Peyer's patch (tissue), 4 donors: ENCODE measurements at places on chromosomes 1 and 21.
A peak's percentile ranks its signal among the peaks of the same experiment; 100 is the strongest.

- no peak for DNase-seq
Measured at GRCh38 chr1:95236784-95237575, 3.0 kb downstream of the RWDD3 start.

GRCh38 chr1:94142583-94142982 is 21.6 kb upstream of the ABCA4 start:
- no peak for DNase-seq

DNA sequence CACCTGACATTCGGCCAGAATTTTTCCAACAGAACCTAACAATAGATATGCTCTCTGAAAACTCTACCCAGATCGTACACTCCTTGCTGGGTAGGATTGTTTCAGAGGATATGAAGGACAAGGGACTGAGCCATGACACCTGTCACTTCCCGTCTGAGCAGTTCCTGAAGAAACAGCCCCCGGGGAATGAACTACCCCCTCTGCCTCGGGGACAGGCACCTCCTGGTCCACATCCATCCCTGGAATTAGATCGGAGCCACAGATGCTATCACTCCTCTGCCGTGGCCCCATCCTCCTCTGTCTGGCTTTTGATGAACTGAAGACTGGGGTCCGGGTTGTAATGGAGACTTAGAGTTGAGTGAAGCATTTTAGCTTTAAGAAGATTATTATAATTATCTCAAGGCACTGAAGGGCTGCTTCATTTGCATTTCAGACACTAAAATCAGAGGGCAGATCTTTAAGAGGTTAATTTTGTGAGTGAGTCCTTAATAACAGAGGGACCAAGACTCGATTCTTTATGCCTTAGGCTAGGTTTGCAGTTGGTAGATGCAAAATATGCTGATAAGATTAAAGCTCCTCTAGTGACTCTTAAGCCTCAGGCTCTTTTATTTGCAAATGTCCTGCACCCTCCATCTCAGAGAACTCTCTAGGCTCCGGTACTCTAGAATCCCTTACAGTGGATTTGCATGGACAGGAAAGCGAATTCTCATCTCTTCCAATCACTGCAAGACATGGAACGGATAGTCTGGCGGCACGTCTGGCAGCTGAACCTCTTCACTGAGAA is 333.8 kb downstream of the KIF26B start:
- DNase-seq = no peak

- peak; percentile 52 for DNase-seq
Measured at GRCh38 chr21:44872323-44872648, 1.2 kb downstream of the PTTG1IP start.

DNA sequence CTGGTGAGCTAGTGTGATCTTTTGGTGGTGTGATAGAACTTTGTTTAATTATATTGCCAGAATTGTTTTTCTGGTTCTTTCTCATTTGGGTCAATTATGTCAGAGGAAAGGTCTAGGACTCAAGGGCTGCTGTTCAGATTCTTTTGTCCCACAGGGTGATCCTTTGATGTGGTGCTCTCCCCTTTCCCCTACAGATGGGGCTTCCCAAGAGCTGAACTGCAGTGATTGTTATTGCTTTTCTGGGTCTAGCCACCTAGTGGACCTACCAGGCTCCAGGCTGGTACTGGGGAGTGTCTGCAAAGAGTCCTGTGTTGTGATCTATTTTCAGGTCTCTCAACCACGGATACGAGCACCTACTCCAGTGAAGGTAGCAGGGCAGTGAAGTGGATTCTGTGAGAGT is 25.9 kb upstream of the CD84 start:
- DNase-seq = no peak

DNA sequence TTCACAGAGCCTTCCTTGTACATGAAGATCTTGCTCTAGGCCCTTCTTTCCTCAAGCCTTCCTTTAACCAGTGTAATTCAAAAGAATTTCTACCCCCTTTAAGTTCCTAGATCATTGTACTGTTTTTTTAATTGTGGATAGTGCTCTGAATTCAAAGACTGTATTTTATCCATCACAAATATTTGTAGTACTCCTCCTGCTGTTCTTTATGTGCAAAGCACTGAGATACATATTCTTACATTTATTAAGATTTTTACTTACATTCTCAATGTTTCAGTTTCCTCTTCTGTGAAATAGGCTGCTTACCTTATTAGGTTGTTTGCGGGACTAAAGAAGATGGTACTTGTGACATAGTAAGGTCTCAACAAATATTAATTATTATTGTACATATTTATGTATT is 168.8 kb upstream of the PDE4B start:
- no peak for DNase-seq

GRCh38 chr1:191818198-191818597 is 340.1 kb upstream of the RGS18 start:
- DNase-seq = no peak

DNA sequence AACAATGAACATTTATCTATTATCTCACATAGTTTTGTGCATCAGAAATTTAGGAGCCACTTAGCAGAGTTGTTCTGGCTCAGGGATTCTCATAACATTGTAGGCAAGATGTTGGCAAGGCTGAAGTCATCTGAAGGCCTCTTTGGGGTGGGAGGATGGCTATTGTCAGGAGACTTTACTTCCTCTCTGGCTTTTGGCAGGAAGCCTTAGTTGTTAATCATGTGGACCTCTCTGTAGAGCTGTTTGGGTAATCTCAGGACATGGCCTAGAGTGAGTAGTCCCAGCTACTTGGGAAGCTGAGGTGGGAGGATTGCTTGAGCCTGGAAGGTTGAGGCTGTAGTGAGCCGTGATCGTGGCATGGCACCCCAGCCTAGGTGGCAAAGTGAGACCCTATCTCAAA is 40.2 kb downstream of the RASAL2 start:
- DNase-seq = no peak

GRCh38 chr1:221574529-221574928 is 167.4 kb downstream of the DUSP10 start:
- no peak for DNase-seq

DNA sequence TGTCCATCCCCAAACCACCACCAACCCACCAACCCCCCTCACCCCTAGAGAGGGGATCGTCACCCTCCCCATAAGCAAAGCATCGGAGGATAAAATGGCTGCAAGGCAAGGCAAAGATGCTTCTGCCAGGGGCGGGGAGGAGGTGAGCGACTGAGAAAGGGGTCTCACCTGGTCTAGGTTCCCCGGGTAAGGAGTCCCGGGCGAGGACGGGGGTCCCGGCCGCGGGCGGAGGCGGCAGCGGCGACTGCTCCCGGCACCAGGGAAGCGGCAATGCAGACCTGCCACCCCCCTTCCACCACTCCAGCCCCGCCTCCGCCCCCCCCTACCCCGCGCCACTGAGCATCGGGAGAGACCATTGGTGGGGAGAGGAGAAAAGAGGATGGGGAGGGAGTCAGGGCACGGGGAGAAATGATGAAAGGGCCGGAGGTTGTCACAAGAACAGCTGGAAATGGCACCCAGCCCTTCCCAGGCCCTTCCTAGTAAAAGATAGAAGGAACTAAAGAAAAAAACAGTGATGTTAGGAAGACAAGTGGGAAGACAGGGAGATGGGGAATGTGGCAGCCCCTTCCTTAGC is at the start of gene SV2A:
Gene SV2A, minus strand, starts transcription at position 274 of the 574 bp plus-strand sequence. CDS start 4,004 bp downstream, outside the sequence.
- DNase-seq = peak; percentile 25

GRCh38 chr1:17214876-17215544 is 10.1 kb downstream of the PADI1 start:
- DNase-seq = no peak

- no peak for DNase-seq
Measured at GRCh38 chr1:114128293-114128692, 25.4 kb downstream of the SYT6 start.

GRCh38 chr1:39788758-39789570 is at the start of gene BMP8B:
Gene BMP8B, minus strand, starts transcription at chr1:39788865. Its CDS starts 380 bp downstream, at chr1:39788485.
- DNase-seq = peak; percentile 63

DNA sequence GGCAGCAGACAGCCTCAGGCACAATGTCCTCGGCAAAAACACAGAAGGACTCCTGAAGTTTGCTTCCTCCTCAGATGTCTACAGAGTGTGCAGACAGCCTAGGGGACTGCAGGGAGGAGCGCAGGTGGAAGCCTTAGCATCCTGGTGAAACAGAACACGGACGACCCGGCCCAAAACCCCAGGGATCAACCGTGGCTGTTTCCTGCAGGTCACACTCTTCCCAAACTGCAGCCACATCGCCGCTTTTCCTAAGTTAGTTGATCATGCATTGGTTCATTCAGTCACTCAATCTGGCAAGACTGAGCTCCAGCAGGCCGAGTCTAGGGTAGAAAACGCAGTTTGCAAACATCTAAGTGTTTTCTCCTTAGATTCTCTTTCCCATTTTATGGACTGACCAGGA is 33.4 kb downstream of the FHAD1 start:
- DNase-seq = no peak

- no peak for DNase-seq
Measured at GRCh38 chr1:5975133-5975880, 16.9 kb downstream of the NPHP4 start.

- no peak for DNase-seq
Measured at GRCh38 chr1:213761845-213762407, 225.8 kb upstream of the PROX1 start.

DNA sequence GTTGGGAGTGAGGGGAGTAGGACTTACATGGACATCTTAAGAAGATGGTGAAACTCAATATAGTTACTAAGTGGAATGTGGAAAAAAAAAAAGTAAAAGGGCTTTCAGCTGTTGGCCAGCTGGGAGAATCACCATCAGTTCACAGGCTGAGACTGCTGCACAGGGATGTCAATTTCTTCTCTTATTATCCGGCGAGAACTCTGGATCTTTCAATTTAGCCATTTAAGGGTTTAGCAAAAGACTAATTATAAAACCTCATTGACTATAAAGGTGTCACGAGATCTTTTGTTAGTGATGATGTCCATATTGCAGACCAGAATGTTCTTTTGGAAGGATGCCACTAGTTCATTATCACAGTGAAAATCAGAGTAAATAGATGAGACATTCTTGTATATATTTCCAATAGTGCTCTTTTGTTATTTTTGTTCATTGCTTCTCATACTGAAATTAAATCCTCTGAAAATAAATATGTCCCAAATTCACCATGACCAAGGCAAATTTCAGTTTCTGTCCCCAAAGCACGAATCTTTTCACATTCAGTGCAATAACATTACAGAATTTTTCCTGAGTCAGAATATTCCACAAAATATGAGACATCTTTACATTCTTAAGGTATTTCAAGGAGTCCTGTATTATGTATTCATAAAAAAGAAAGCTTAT is 266.1 kb downstream of the DNM3 start:
- DNase-seq = no peak

- DNase-seq = peak; percentile 45
Measured at GRCh38 chr21:36710729-36711048, 11.8 kb downstream of the SIM2 start.

DNA sequence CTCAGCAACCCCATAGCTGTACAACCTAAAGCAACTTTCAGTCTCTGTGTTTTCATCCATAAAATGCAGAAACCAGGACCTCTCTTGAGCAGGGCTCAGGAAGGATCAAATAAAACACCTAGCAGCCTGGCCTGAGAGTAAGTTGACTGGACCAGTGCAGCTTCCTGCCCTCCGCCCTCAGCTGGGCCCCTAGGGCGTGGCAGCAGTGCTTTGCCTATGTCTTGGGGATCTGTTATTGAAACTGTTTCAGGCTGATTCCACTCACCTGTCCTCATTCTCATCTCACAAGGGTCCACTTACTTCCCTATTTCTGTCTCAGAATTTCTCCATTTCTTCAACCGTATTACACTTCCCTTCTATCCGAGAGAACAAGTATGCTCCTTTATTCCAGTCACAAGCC is 17.3 kb downstream of the LRRC42 start:
- no peak for DNase-seq

- DNase-seq = no peak
Measured at GRCh38 chr1:184770181-184770979, 15.7 kb upstream of the EDEM3 start.

DNA sequence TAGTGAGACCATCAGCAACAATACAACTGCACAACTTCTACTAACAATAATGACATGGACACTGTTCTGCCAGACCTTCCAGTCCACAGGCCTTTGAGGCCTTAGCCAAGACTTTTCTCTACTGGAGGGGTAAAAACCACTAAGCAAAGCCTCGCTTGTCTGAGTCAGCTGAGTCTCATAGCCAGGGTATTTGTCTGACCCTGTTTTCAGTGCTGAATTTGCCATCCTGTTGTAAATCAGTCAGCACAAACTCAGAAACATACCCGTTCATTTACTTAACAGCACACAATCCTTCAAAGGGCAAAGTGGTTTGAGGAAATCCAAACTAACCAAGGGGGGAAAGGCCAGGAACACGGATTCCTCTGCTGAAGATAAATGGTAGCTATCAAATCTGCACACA is 537.8 kb downstream of the SMYD3 start:
- no peak for DNase-seq

DNA sequence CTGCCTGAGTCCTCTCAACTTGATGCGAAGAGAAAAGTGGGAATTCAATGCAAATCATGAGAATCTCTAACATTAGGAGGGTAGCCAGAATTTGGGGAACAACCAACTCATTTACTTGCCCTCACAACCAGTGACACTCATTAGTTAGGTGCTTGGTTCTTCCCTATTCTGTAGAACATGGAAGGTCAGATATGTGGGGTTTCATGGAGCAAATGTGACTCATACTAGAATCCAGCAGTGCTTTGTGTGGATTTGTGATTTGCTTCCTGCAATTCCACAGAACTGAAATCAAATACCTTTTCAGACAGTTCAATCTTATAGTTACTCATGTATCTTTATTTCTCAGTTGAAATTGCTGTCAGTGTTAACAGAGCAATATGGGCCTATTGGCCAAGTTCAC is 6.9 kb upstream of the ETV3 start:
- no peak for DNase-seq

DNA sequence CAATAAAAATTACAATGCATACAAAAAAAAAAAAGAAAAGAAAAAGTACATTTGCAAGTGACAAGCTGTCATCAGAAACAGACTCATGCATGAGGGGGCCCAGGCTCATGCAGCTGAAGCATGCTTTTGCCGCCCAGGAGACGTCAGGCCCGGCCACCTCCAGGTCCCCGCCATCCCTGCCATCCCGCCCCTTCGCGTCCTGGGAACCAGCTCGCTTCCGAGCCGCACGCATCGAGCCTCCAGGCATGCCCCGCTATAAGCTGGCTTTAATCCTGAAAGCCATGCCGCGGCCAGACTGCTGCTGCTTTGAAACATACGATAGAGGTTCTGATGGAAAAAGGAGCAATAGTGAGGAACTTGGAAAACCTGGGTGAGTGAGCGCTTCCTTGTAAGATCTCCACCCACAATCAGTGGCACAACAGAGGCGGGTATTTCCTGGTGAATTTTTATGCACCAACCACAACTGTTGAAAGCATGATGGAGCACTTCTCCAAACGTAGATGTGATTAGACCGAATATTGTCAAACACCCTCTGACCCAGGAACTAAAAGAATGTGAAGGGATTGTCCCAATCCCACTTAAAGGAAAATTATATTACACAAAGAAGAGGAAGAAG is 113.7 kb downstream of the FAF1 start:
- no peak for DNase-seq

DNA sequence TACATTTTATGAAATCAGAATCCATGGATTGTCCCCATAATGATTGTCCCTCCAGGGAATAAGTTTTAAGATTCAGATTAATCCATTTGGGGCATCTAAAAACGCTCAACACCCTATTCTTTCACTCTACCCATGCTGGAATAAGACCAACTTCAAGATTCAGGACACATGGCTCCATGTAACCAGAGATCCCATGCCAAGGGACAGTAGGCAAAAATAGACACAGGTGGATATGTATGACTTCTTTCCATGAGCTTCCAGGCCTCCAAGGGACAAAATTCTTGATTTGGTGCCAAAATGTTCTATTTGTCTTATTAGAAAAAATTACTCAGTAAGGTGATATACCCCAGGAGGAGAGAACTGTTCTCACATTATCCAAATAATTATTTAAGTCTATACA is 178.8 kb downstream of the NRIP1 start:
- DNase-seq = no peak
